ENCODE measurements at places on chromosomes 5 and 9.

DNA sequence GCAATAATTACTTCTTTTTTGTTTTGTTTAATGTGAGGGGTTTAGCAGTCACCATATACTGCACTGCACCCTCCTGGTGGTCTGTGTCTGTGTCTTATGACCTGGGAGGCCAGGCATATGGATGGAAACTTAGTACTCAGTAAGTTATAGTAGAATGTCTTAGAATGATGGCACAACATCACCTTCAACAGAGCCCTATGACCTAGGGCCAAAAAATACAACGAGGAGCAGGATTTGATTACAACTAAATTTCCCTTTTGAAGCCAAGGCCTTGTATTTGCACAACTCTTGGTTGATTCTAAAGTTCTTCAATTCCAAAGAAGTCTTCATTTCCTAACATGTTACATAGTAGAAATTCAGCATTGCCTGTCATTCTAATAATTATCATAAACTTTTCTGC, 422.1 kb upstream of the PIK3R1 start:
- no peak for DNase-seq

DNA sequence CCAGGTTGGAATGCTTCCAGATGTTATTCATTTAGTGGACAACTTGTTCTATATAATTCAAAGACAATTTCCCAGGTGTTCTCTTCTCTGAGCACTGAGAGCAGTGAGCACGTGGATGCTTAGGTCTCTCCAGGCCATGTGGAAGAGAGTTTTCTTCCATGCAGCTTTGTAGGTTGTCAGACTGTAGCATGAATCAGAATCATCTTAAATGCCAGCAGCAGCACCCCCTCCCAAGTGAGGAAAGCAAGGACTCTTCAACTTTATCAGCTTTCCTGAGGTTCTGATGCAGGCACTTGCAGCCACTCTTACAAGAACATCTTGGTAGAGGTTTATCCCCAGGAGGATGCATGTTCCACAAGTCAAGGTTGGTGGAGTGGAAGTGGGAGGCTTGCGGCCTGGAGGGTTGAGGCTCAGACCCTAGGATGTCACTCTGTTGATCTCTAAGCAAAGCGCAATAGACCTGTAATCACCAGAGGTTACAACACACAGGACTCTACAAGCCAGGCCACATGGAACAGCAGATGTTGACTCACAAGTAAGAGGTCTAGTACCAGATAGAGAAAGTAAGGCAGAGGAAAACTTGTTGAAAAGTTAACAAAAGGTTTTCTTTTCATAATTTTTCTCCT, 47.7 kb downstream of the UGCG start:
- DNase-seq = no peak

GRCh38 chr5:2238732-2239131, 356.0 kb upstream of the IRX4 start:
- DNase-seq = no peak

DNA sequence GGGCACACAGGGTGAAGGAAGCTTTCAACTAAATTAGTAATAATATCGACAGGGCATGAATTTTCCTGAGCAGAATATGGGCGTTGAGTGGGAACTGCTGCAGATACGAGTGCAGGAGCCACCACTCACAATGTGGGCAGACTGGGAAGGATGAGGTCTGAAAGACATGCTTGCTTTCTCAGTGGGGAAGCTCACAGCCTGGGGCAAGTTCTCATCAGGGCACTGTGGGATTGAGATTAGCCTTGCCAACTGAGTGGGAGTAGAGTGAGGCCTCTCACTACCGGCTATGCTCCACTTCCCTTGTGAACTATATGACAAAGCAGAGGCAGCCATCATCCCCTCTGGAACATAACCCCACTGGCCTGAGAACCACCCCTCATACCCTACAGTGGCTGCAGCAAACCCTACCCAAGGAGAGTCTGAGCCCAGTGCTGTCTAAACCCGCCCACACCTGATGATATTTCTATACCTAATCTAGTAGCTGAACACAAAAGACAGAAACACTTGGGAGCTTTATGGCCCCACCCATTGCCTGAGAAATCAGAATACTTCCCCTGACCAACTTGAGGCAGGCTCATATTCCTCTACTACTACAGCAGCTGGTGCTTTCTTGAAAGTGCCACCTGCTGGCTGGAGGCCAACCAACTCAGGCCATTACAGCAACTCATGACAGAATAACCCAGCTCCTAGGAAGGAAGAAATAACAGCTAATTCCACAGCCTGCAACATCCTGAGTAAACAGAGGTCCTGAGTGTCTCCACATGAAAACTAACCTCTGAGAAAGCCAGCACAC, 173.7 kb upstream of the SPEF2 start:
- no peak for DNase-seq

- no peak for DNase-seq
These were observed 157.4 kb downstream of the CAAP1 start for GRCh38 chr9:26735160-26735559.

DNA sequence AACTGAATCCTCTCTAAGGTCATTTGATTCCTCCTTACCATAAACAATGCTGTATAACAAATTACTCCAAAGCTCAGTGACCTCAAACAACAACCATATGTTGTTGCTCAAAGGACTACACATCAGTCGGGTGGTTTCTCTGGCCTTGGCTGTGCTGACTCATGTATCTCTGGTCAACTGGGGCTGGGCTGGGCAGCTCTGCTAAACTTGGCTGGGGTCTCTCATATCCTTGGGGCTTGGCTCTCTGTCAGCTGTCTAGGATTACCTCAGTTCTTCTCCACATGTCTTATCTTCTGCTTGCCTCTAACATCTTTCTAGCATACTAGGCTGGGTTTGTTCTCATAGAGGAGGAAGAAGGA, 86.4 kb downstream of the GALNT10 start:
- DNase-seq = no peak

DNA sequence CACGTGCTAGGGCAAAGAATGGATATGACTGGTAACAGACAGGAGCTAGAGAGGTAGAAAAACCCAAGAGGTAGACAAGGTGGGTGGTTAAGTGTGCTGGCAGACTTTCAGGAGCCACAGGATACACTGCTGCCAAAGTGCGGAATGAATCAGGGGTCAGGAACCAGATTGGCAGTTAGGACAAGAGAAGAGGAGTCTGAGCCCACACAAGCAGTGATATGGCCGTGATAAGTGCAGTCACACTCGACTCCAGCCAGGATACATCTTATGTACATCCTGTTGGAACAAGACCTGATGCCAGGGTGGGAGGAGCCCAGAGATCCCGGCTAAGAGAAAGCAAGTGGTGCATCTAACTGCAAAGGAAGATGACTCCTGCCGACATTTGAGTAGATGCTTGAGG, 10.0 kb downstream of the SLIT3 start:
- no peak for DNase-seq

GRCh38 chr9:550333-550732, 291.2 kb upstream of the DMRT1 start:
- DNase-seq = no peak

GRCh38 chr5:156888520-156888919, 38.4 kb downstream of the PPP1R2B start:
- no peak for DNase-seq

DNA sequence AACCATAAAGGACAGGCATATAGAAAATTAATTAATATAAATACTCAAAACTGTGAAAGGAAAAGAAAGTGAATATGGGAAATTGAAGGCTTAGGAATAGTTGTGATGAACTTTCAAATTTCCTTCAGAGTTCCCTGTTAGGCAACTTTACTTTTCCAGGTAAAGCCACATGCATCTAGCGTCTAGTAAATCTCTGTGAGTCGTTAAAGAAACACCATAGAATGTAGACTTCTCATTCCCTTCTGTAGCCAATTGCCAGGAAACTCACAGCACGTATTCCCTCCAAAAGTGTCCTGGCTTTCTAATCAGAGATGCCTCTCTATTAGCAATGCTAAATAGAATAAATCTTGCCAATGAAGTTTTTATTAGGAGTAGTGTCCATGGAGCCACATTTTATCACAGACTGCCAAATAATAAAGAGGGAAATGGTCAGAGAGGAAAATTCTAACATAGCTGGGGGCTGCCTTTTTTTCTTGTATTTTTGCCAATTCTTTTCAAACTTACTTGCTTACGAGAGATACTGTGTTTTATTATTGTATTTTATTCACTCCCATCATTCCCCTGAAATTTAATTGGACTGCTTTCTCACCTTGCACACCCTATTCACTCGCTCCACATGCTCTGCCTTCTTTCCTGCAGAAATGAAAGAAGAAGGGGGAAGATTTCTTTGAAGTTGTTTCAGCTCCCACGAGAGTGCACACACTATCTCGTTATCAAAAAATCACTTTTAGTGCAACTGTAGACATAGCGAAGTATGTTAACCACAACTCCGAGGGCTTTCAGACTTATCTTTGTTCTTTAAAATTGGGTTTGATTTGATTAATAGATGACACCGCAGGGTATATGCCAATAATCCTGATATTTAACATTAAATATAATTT, 439.0 kb downstream of the CSNK1G3 start:
- no peak for DNase-seq
